ENCODE measurements at places on chromosomes 3 and 15.

- no peak for DNase-seq
Observed at GRCh38 chr15:90647326-90647725, 69.8 kb upstream of the BLM start.

DNA sequence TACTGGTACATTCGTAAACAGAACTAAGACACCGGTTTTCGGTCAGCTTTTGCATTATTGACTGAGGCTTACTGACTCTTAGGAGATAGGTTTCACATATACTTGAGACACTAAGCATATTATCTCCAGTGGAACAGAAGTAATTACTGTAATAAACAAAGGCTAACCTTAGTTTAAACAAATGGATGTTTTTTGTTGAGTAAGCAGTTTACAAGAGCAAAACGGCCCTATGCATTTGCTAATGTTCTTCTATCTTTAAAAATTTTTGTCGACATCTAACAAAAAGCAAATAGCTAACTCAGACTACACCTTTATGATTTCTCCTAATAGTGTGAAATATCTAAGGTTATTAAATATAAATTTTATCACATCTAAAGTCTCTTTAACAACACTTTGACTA lies 664.5 kb downstream of the ROBO1 start:
- DNase-seq = no peak

DNA sequence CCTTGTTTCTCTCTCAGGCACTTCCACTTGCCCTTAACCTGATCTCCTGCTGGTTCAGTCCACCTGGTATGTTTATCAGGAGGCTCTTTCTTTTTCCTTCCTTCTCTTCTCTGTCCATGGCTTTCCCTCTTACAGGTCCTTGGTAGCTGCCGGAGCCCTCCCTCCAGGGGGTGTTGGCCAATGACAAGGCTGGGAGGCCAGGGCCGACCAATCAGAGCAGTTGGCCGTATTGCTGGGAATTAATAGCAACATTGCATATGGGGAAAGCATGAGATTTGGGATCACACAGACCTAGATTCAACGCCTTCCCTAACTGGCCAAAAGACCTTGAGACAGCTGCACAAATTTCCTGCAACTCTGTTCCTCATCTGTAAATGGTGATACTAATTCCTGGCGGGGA lies 62.4 kb downstream of the CEMIP start:
- DNase-seq = no peak

GRCh38 chr3:169686874-169687273 lies 23.4 kb upstream of the MECOM start:
- DNase-seq = no peak

- DNase-seq = no peak
Observed at GRCh38 chr3:136604961-136605360, 147.2 kb downstream of the STAG1 start.

DNA sequence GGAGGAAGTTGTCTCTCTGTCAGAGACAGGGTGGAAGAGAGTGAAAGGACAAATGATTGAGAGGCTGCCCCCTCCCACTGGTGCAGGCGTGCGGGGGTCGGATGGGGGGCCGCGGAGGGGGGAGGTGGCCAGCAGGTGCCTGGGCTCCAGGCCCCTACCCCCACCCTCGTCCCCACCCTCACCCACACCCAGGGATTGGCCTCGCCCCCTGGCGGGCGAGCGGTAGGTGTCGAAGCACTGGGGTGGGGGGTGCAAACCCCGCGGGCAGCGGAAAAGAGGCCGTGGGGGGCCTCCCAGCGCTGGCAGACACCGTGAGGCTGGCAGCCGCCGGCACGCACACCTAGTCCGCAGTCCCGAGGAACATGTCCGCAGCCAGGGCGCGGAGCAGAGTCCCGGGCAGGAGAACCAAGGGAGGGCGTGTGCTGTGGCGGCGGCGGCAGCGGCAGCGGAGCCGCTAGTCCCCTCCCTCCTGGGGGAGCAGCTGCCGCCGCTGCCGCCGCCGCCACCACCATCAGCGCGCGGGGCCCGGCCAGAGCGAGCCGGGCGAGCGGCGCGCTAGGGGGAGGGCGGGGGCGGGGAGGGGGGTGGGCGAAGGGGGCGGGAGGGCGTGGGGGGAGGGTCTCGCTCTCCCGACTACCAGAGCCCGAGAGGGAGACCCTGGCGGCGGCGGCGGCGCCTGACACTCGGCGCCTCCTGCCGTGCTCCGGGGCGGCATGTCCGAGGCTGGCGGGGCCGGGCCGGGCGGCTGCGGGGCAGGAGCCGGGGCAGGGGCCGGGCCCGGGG lies at the start of gene KAT2B:
Gene KAT2B, plus strand, starts transcription at position 682 of the 783 bp plus-strand sequence. Its CDS starts 32 bp downstream, at position 714.
- DNase-seq = peak; percentile 89

DNA sequence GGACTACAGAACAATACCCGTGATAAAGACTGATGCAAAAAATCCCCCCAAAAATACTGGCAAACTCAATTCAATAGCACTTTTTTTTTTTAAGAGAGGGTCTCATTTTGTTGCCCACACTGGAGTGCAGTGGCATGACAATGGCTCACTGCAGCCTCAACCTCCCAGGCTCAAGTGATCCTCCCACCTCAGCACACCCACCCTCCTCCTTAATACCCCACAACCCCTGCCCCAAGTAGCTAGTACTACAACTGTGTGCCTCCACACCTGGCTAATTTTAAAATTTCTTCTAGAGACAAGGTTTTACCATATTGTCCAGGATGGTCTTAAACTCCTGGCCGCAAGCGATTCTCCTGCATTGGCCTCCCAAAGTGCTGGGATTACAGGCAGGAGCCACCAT lies 11.4 kb downstream of the TOP2B start:
- no peak for DNase-seq

- no peak for DNase-seq
Observed at GRCh38 chr3:39185959-39186691, 6.3 kb downstream of the XIRP1 start.

DNA sequence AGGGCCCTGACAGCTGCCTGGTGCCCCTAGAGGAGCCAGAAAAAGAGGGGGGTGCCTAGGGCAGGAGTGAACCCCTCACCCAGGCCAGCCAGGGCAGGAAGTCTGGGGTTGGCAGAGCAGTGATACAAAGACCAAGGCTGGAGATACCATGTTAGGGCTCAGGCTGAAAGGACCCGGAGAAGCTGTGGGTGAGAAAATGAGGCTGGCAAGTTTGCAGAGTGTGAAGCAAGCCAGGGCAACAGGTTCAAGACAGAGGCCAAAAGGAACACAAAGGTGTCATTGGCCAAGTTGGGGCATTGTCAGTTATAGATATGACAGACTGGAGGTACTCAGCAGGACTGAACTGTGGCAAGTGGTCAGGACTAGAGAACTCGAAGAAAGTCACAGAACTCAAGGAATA lies 40.6 kb upstream of the IREB2 start:
- peak; percentile 39 for DNase-seq

DNA sequence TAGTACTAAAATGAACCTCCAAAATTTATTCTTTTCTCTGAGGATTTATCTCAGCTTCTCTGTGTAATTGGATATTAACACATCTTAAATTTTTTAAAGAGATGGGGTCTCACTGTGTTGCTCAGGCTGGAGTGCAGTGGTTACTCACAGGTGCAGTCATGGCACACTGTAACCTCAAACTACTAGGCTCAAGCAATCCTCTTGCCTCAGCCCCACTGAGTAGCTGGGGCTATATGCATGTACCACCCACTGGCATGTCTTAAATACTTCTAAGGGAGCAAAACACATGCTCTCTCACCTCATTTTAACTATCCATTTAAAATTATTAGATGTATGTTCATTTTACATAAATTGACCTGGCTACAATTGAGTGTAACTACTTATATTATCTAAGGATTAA lies 11.3 kb upstream of the TMEM87A start:
- no peak for DNase-seq

GRCh38 chr3:197027151-197027895 lies 2.3 kb downstream of the MELTF start:
- no peak for DNase-seq

- DNase-seq = no peak
Observed at GRCh38 chr3:8854656-8855055, 85.2 kb upstream of the OXTR start.

GRCh38 chr15:58043192-58043903 lies 22.2 kb downstream of the ALDH1A2 start:
- DNase-seq = peak; percentile 65

GRCh38 chr3:131796558-131797198 lies 238.1 kb downstream of the CPNE4 start:
- DNase-seq = no peak

- DNase-seq = no peak
Observed at GRCh38 chr15:90572893-90573292, 43.2 kb downstream of the CRTC3 start.

GRCh38 chr3:14947100-14947885 lies at the start of gene NR2C2:
NR2C2 (plus strand) TSS chr3:14947583; CDS start chr3:15003915, 56,332 bp downstream.
- peak; percentile 94 for DNase-seq

- peak; percentile 60 for DNase-seq
Observed at GRCh38 chr3:52529376-52530333, 4.0 kb downstream of the NT5DC2 start.

GRCh38 chr3:170523248-170523647 lies 62.6 kb downstream of the SLC7A14 start:
- no peak for DNase-seq

DNA sequence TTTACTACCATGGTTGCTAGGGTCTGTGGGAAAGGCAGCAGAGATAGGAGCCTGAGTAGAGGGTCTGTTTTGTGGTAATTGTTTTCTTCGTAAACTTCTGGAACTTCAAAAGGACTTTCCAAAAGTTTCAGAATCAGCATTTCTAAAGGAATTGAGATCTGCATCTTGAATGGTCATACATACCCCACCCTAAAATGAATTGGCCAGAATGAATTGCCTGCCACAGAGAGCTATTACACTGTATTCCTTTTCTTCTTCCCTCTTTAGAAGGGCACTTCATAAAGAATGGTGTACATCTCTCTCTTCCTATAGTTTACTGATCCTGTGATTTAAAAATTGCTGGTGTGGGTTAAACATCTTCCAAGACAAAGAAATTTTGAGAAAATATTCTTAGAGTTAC lies 525.7 kb downstream of the NLGN1 start:
- no peak for DNase-seq

DNA sequence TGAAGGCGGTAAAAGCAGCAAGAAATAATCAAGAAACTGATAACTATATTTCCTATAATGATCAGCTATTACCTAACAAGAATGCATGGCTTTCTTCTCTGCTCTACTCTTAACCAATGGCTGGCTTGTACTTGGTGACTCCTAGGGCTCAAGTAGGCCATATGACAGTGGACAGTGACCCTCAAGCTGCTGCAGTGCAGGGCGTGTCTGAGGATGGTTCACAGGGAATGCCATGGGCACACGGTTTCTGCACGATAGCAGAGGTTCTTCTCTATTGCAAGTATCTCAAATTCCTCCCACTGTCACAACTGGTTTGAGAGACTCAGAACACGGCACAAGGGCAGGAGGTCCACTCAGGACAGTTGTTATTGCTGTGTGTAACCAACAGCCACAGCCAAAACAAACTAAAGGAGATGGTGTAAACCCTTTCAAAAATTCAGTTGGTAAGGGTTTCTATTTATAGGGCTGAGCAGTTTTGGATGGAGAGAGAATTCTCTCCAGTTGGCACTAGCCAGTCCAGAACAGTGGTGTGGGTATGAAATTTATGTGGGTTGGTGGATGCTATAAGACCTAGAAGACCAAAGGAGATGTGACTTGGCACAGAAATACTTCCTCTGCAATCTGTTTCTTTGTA lies 103.2 kb upstream of the ST8SIA2 start:
- no peak for DNase-seq

DNA sequence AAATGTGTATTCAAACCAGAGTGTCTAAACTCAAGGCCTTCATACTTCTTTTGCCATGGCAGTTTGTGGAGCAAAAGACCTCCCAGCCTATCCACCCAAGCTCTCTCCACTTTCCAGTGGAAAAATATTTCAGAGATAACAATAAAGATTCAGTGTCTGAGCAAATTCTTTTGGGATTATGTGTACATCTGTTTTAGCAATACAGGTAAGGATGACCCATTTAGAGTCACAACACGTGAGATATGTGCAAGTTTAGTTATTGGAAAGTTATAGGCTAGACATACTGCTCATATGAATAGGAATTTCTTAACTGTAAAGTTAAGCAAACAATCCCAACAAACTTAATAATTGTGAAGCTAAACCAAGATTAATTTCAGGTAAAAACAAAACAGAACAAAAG lies 174.5 kb upstream of the LRIG1 start:
- no peak for DNase-seq

GRCh38 chr3:49020330-49021212 lies 1.4 kb upstream of the NDUFAF3 start:
- peak; percentile 48 for DNase-seq

Measured in tibial artery (tissue), 4 donors.